ENCODE measurements at places on chromosomes 16 and 17. TPM values are rescaled to one million over a fixed set of nuclear protein-coding genes. Genes with fewer than 3 reads are reported as not detected.

DNA sequence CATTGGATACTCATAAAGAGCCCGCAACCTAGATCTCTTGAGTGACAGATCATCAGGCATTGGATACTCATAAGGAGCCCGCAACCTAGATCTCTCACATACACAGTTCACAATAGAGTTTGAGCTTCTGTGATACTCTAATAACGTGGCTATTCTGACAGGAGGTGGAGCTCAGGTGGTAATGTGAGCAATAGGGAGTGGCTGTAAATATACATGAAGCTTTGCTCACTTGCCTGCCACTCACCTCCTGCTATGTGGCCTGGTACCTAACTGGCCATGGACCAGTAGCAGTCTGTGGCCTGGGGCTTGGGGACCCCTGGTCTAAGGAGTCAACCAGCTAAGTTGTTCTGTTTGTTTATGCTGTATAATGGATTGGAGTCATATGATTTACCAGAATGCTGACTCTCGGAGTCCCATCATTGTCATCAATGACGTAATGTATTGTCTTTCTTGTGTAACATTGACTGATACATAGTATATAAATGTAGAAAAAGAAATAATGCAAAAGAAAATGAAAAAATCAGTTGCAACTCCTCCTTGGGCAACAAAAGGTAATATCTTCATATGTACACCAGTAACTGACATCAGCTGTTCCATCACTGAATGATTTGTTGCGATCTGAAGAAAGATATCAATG lies 17.5 kb downstream of the ABCA9 start:
- DNase-seq: no peak

DNA sequence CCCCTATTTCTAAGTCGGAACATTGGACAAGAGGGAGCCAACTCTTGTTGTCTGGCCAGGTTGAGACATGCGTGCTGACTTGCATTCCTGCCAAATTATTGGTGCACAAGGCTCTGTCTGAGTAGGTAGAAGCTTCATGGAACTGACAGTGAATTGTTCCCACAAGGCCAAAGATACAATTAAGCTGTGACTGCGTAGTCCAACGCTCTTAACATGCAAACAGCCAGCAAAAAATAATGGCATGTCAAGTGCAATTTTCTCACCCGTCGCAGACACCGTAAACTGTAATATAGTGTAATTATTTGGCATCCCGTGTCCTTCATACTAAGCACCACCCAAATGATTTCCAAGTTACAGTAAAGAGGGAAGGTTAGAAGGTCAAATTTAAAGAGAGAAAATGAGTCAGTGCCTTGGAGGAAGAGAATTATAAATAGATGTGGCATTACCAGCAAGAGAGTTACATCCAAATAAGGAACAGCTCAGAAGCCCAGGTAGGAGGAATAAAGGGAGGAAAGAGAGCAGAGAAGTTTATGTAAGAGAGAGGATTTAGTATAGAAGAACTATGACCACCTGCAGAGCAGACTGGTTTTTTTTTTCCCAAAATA lies 21.8 kb downstream of the CDH8 start:
- DNase-seq: no peak

- DNase-seq: no peak
Observed at GRCh38 chr17:4944163-4944553, 4.1 kb downstream of the RNF167 start.

DNA sequence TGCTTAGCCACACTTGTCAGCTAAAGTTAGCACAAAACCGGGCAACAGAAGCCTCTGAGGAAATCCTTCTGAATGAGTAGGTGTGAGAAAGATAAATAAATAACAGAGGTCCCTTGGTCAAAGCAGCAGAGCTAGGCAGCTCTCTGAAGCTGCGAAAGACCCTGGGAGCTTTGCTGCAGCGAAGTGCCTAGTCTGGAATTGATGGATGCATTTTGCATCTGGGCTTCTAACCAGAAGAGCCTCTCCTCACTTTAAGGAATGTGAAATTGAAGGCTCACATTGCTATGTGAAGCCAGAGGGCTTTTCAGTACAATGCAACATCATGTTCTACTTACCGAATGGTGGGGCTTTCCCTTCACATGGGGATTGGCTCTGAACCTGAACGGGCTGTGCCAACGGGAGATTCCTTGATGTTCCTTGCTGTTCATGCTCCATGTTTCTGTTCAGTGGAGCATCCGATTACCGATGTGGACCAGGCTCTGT lies 274.6 kb downstream of the HS3ST3B1 start:
- no peak for DNase-seq

DNA sequence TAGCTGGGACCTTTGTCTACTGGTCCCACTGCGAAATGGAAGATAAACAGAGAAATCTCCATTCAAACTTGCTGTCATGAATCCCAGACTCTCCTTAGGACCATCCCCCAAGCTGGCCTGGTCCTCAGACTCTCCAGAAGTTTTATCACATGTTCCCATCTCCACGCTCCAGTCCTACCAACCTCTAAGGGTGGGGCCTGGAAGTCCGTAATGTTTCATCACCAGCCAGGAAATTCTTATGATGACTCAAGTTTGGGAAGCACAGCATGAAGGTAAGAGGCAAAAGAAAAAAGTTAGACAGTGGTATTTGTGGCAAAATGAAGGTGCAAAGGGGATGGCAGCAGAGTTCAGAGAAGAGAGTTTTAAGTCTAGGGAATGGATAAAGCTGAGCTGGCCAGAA lies 52.7 kb downstream of the ZNF18 start:
- DNase-seq: no peak

DNA sequence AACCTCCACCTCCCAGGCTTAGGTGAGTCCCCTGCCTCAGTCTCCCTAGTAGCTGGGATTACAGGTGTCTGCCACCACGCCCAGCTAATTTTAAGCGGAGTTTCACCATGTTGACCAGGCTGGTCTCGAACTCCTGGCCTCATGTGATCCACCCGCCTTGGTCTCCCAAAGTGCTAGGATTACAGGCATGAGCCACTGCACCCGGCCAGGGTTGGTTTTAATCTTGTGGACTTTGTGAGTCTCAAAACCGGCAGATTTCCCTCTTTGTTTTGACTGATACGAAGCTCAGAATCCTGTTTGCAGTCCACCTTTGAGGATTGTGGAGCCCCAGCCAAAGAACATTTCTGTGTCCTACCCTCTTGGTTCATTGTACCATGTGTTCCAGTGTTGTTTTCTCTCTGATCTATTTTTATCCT lies 16.4 kb upstream of the CPSF4L start:
- no peak for DNase-seq

DNA sequence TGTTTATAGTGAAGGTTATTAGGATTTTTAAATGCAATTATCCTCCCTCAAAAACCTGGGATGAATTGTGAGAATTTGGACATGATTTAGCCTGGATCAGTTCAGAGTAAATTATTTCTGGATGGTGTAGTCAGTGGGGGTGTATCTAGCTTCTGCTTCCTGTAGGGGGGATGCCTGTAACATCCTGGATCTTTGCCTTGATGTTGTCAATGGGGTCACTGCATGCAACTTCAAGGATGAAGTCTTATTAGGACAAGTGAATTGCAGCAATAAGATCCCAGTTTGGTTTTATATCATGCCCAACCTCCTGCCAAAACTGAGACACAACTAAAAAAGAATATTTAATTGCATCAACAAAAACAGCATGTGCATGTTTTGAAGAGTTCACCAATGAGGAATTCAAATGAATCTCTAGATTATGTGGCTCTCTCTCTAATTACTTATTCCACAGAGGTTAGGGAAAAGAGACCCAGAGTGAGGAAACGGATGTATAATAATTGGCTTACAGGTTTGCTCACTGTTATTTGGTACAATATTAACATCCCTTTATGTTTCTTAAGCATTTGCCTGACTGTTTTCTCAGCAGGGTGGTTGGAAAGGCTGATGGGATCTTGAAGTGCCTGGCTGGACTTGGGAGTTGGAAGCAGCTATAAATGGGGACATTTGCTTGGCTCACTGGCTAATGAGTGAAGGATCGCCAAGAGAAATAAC lies 159.8 kb downstream of the HS3ST3B1 start:
- DNase-seq: no peak

The USH1G gene
- total RNA-seq: not detected

The ARL5C gene
- not detected for total RNA-seq

The MYOCD gene
- 136 TPM for total RNA-seq

The TEX14 gene
- total RNA-seq: 0.28 TPM

The C17orf58 gene
- 11.1 TPM for total RNA-seq

The GP1BA gene
- not detected for total RNA-seq
